ENCODE measurements at places on chromosomes 13 and 19.

DNA sequence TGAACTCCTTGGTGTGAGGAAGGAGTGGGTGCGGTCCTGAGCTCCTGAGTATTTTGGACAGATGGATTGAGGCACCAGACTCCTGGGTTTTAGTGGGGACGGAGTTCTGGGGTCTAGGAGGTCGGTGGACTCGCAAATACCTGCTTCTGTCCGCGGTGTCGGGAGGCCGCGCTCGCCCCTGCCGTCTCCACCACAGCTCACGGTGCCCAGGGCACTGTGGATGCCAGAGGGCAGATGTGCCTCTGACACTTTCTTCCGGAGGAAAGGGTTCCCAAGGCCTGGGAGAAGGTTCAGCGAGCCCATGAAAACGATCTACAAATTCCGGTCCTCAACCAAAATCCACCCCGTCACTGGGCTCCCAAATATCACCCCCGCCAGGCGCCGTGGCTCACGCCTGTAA is 3.3 kb downstream of the TULP2 start:
- no peak for DNase-seq

- no peak for DNase-seq
Measured at GRCh38 chr13:112958127-112958989, 10.7 kb upstream of the MCF2L start.

DNA sequence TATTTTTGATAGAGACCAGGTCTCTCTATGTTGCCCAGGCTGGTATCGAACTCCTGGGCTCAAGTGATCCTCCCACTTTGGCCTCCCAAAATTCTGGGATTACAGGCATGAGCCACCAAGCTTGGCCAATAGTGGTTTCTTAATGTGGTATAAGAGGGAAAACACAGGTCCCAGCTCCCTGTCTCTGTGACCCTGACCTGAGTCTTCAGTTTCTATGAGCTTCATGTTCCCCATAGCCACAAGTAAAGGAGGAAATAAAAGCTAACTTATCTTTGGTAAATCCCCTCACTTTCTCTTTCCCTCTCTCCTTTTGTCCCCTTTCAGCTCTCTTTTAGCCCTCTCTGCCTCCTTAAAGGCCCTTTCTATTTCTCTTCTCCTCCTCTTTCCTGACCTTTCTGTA is 50.3 kb downstream of the ABCC4 start:
- no peak for DNase-seq

DNA sequence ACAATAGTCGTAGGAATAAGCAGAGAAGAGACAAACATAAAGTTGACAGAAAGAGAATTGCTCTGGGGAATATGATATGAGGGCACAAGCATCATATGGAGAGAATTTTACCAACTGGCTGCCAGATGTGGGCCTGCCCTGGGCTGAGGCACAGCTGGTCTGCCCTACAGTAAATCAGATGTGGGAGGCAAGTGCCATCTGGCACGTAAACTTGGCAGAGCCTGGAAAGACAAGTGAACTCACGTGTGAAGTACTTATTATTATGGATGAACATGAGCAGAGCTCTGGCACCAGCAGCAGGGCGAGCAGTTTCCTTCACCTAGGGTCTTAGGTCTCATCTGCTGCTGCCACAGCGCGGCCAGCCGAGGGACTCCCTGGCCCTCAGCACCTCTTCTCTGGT is 20.6 kb downstream of the PCDH8 start:
- peak; percentile 92 for DNase-seq

DNA sequence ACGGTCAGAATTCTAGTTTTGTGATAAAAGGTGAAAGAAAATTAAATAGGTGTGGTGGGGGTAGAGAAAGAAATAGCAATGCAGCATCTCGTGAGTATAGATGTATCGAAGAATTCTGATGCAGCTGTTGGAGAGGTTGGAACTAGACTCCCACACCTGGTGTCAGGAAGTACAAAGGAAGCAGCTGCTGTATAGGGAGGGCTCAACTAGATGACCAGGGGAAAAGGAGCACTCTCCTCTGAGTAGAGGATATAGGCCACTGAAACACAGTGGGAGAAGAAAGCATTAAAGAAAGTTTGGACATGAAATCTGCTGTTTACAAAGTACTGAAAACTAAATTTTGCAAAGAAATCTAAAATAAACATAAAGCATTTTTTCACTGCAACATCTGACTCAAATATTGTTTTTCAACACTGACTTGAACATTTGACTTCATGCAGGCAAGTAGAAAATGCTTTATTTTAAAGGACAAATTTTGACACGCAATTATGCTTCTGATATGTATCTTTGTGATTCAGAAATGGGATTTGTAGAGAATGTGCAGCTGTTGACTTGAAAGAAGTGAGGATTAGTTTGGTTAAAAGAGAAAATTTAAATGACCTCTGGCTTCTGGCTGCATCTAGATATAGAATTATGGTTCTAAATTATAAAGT is 82.2 kb downstream of the MIPEP start:
- no peak for DNase-seq

DNA sequence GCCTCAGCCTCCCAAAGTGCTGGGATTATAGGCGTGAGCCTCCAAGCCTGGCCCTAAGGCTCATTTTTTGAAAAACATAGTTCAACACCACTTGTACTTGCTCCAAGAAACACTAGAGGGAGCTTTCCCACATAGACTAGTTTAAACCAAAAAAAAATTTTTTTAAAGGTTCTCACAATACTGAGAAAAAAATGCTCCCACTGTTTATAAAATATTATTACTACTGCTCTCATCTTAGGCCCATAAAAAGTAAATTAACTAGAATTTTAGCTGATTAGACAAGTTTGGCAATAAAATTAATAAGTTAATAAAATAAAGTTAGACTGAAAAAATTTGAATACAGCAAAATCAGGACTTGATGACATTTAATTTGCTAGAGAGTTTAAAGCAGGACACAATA is 109.5 kb downstream of the TBC1D4 start:
- no peak for DNase-seq

GRCh38 chr19:54312436-54313377 is at the start of gene LILRA5:
LILRA5 (minus strand) TSS chr19:54313166; CDS start chr19:54313019, 147 bp downstream.
- DNase-seq, result no peak

- DNase-seq, result no peak
Measured at GRCh38 chr13:111265006-111265700, 55.3 kb upstream of the TEX29 start.

DNA sequence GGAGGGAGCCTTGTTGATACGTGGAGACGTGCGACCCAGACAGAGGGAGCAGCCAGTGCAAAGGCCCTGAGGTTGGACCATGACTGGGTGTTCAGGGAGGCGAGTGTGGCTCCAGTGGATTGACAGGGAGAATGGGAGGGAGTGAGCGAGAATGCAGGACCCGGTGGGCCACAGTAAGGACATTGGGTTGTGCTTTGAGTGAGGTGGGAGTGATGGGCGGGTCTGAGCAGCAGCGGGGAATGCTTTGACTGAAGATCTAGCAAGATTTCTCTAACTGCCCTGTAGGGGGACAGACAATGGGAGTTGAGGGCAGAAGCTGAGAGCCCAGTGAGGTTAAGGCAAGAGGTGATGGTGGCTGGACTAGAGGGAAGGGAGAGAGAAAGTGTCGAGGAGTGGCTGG is 7.7 kb upstream of the NANOS2 start:
- no peak for DNase-seq

DNA sequence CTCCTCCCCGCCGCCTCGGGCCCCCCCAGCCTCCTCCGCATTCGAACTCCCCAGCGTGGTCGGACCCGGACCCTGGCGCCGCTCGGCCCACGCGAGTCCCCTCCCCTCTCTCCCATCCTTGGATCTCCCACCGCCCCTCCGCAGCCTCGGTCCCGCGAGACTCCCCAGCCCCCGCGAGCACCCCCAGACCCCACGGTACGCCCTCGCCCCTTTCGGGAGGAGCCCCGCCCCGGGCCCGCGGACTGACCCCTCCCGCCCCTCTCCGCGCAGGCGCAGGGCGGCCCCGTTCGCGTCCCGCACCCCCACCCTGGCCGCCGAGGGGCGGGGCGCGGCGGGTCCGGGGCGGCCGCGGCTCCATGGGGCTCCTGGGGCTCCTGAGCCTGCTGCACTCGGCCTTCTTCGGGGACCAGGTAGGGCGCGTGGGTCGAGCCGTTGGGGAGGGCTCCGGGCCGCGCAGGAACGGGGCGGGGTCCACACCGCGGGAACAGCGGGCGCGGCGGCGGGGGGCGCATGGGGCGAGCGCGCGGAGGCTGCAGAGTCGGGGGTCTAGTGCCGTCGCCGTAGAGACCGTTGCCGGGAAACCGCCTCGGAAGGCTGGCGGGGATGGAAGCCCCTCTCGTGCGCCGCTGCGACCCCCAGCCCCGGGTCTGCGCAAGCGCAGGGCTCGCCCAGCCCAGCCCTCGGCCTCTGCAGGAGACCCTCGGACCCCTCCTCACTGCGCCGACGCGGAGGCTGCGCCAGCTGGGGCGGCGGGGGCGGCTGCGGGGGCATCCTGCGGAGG is 3.8 kb upstream of the APC2 start:
- DNase-seq, result no peak

- no peak for DNase-seq
Measured at GRCh38 chr13:83423381-83423780, 458.9 kb downstream of the SLITRK1 start.

GRCh38 chr19:38304352-38304865 is 358 bp downstream of the C19orf33 start:
- DNase-seq, result no peak

DNA sequence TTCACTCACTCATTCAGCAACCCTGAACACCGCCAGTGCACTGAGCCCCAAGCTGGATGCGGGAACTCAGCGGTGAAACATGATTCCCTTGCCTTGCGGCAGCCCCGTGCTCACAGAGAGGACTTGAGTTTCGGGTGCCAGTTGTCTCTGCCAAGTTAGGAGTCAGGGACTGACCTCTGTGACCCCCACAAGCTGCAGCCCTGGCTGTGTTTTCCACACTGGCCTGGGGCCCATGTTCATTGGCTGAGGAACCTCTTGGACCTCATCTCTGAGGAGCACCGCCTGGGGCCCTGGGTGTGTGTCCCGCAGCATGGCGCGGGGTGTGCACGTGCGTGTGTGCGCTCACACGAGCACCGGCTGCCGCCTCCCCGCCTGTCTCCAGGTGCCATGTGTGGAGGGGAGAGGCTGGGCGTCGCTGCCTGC is 31.0 kb downstream of the CAPN12 start:
- DNase-seq, result peak; percentile 25

DNA sequence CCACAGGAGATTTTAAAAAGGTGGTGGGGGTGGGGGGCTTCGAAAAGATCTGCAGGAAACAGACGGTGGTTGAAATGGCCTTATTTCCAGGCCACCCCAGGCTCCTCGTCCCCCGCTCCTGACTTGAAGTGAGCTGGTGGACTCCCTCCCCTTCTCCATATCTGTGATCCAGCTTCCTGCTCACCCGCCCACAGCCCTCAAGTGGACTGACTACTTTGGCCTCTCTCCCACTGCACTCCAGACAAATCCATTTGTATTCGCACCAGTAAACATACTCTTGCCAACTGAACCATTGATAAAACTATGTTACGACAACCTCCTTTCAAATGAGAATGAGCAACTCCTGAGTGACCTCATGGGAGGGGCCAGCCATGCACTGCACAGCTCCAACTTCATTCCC is 259.5 kb downstream of the COL4A1 start:
- DNase-seq, result no peak

GRCh38 chr19:1104311-1105007 is 665 bp downstream of the GPX4 start:
- DNase-seq, result no peak

- DNase-seq, result no peak
Measured at GRCh38 chr13:24050292-24050711, 110.2 kb upstream of the SPATA13 start.

GRCh38 chr19:35380450-35381124 is 9.7 kb downstream of the GPR42 start:
- no peak for DNase-seq

DNA sequence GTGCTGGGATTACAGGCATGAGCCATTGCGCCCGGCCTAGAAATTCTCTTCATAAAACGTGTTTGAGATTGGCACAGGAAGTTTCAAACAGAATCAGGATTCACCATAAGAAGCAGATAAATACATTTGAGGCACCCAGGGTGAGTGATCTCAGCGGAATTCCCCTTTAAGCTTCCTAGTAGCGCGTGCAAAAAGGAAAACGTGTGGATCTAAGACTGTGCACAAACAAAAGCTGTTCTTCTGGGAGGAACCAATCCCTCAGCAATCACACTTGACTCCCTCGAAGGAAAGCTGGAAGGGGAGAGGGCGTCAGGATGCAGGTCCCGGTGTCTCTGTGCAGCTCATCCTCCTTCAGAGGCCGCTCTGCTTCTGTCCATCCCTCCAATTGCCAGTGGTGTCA is 15.5 kb downstream of the MCF2L start:
- no peak for DNase-seq

- DNase-seq, result no peak
Measured at GRCh38 chr13:111952814-111953213, 114.1 kb upstream of the SOX1 start.

DNA sequence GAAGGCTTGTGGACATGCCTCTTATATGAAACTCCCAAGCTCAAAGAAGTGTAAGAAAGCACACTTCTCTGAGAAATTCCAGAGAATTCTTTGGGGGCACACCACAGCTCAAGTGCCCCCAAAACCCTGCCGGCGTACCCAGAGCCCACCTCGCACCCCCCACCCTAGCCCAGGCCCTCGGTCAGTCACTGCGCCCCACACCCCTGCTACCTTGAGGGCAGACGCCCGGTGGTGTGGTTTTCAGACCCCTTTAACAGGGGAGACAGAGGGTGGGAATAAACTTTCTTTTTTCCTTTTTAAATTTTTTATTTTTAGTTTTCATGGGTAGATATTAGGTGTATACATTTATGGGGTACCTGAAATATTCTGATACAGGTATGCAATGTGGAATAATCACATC is 29.5 kb downstream of the PEPD start:
- DNase-seq, result no peak

DNA sequence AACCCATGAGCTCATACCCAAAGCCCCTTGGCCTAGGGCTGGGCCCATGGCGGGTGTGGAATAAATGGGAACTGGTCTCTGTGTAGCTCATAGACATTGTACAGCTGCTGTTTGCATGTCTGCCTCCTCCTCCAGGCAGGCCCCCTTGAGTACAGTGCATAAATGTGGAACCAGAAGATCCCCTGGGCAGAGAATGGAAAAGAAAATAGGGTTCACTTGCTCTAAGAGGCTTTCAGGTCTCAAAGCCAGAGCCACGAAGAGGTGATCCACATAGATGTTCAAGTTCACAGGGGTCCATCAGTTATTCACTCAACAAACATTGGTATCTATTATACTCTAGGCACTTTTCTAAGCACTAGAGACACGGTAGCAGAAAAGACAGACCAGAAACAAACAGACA is 79.2 kb upstream of the CACNA1A start:
- DNase-seq, result no peak

- DNase-seq, result no peak
Measured at GRCh38 chr19:48991873-48992580, 1.1 kb downstream of the GYS1 start.

DNA sequence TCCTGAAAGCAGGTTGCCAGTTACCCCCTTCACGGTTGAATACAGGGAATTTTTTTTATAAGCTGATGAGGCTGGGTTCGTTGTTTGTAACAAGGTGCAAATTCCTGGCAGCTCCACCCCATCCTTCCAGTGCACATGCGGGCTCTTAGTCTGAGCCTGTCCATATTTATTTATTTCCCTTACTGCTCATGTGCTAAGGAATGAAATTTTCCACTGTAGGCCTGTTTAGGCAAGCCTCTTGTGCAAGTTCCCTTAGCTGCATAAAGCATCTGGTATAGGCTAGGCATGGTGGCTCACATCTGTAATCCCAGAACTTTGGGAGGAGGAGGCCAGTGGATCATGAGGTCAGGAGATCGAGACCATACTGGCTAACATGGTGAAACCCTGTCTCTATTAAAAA is 560.9 kb upstream of the PCDH9 start:
- DNase-seq, result no peak
